ENCODE measurements at places on chromosomes 3 and 15.

GRCh38 chr3:138881233-138881632, 46.5 kb upstream of the PIK3CB start:
- no peak for DNase-seq

DNA sequence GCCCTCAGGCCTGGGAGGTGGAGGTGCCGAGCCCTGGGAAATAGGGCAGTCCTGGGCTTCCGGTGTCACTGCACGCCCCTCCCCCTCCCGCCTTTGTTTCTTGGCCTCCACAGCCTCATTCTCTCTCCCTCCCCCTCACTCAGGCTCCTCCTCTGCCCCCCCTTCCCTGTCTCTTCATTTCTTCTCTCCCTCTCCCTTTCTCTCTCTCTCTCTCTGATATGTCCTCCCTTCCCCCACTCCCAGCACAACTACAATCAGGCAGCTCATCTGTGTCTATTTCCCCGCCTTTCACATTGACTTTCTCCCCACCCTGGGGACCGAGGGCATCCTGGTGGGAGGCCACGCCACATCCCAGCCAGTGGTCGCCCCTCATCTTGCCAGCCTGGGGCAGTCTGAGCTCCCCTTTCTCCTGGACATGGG, 40.2 kb downstream of the IDH2 start:
- DNase-seq: peak; percentile 46

DNA sequence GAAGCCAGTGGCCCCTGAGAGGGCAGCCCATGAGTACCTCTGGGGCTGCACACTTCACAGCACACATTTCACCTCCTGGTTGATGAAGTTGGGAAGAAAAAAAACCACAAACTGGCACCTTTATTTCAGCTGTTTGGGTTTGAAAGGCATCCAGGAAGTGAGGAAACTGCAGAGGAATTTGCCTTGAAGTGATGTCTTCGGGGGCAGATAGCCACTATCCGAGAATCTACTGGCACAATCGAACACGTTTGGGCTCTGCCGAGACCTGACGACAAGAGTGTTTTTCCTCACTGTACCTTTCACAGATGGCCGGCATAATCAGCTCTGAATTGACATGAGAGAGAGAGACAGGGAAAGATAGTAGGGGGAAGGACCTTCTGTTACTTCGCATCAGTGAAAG, 59.7 kb downstream of the LRIG1 start:
- DNase-seq: no peak

DNA sequence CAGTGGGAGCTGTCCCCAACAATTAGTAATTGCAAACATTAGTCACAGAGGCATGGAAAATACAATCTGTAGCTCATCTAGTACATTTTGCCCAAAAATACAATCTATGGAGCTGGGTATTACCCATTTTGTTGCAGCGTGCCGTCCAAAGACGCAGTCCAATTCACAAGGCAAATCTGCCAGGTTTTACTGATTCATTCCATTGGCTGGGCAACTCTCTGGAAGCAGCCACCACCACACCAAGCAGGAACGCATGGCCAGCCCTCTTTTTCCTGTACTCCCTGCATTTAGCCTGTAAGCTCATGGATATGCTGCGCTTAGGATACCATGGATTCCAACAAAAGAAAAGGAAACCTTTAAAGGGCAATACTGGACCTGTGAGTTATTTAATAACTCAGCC, 60.5 kb upstream of the ARRDC4 start:
- DNase-seq: no peak

DNA sequence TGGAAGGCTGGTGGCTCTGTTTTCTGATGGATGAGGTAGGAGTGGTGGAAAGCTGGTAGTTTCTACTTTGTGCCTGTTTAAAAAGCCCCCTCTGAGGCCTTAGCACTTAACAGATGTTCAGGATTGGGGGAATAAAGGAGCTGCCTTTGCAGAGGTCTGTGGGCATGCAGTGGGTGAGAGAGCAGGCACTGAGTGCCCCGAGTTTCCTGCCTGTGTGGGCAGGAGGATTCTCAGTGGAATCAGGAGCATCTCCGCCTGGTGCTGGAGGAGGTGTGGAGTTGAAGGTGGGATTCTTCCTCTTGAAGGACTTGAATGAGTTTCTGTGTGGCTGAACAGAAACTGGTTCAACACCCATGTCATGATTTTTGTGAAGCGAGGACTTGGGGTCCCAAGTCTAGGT, 74.3 kb downstream of the IGF1R start:
- no peak for DNase-seq

DNA sequence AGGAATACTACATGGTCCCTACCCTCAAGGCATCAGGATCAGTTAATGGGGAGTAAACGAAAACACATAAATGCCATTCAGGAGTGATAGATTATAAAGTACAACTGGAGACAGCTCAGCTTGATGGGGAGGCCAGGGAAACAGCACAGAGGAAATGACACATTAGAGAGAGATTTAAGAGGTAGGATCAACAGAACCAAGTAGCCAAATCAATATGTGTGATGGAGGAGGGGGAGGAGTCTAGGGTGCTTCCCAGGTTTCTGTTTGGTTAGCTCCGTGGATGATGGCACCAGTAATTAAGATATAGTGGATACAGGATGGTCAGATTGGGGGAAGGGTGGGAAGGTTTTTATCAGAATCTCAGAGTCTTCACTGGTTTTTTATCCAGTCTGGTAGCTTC, 229.5 kb upstream of the ROPN1 start:
- no peak for DNase-seq

- DNase-seq: no peak
Measured at GRCh38 chr15:50355980-50356379, 982 bp upstream of the GABPB1 start.

DNA sequence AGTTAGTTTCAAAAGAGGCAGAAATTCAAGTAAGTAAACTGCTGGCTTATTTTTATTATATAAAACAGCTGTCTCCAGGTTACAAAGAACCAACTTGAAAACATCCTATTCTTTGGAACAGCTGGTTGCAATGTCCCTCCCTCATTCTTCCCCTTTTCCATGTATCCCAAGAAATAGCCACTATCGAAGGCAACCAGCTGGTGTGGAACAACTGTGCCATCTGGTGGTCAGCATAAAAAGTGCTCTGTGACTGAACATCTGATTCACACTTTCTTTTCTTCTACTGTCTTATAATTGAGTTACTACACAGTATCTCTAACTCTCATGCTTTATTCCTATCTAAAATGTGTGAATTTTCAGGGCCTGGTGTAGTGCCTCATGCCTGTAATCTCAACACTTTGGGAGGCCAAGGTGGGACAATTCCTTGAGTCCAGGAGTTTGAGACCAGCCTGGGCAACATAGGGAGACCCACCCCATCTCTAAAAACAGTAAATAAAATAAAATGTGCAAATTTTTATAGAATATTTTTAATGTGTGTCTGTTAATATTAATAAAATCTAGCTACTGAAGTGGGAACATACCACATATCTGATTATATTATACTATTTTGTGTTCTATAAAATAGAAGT, 9.6 kb downstream of the OSBPL11 start:
- DNase-seq: peak; percentile 34

- no peak for DNase-seq
Measured at GRCh38 chr3:63580151-63580550, 72.3 kb upstream of the SNTN start.
